ENCODE measurements at places on chromosomes 4 and X.

- DNase-seq = no peak
Observed at GRCh38 chr4:10462876-10463275, 5.7 kb upstream of the ZNF518B start.

GRCh38 chrX:140503714-140504351, 1.0 kb downstream of the SOX3 start:
- no peak for DNase-seq

- DNase-seq = peak; percentile 8
Observed at GRCh38 chr4:17347445-17347844, 164.4 kb downstream of the QDPR start.

GRCh38 chrX:9560219-9560618, 95.4 kb downstream of the TBL1X start:
- DNase-seq = no peak

GRCh38 chrX:48467281-48467761, 2.7 kb downstream of the SLC38A5 start:
- DNase-seq = no peak

GRCh38 chrX:41723826-41724225, at the start of gene GPR82:
TSS of gene GPR82 (plus strand) at chrX:41724181. CDS start at chrX:41727027, 2,846 bp downstream.
- no peak for DNase-seq

Data from T-cell (primary cell).